NCI-H446 treated with DMSO at 0.1 percent for 48 hours (cell line): ENCODE measurements at places on chromosomes 5 and 9.

GRCh38 chr5:149063017-149063687 lies at the start of gene SH3TC2:
TSS of gene SH3TC2 (minus strand) at chr5:149063062. CDS start at chr5:149063022, 40 bp downstream.
- no peak for DNase-seq

- no peak for DNase-seq
Observed at GRCh38 chr5:97167435-97167834, 15.6 kb downstream of the RIOK2 start.

DNA sequence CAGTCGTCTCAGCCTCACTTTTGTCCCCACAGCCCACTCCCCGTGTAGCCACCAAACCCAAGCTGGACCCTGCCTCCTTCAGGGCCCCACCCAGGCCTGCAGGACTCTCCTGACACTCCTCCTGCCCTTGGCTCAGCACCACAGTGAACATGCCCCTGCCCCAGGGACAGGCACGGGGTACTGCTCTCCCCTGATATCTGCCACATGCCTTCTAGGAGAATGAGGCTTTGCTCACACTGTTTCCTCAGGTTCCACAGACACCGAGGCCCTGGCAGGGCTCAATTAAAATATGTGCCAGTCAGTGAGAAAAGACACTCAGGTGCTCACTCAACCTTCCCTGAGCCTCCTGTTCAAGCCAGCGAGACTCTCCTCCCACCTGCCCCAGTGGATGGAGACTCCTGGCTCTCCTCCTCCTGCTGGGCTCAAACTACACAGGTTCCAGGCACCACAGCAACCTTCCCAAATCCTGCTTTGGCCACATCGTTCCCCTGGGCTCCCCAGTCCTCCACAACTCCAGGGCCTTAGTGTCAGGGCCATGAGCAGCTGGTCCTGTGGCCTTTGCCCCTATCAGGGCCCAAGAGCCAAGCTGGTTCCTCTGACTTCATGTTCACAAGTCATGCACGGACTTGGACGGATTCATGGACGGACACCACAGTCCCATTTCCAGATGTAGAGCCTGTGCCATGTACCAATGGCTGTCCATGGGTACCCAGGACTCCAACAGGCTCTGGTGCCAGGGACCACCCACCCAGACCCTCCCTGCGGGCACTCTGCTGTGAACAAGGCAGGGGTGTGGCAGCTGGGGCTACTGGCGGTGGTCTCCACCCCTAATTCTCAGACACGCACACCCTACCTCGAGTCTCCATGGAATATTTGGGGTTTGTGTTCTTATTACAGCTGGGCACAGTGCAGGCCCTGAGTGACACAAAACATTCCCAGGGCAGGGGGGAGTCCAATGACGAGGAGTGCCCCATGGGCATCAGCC lies 36.6 kb downstream of the BICD2 start:
- no peak for DNase-seq

GRCh38 chr5:151592855-151593408 lies 1.8 kb upstream of the FAT2 start:
- no peak for DNase-seq

GRCh38 chr9:134403682-134404301 lies 77.5 kb downstream of the RXRA start:
- DNase-seq: peak; percentile 31

DNA sequence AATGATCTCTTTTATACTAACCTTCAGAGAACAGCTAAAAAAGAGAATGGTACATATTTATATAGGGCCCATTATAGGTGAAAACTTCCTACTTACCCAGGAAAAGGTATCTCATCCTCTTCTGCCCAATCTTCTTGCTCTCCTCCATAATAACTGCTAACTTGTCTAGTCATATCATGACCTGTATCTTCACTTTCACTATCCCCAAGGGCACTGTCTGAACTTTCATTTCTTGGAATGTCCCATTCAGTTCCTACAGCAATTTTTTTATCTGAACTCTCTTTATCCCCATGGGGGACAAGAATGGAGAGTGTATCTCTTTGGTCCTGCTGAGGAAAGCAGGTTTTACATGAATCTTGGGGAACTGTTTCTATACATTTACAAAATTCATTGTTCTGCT lies 36.4 kb upstream of the RAPGEF6 start:
- no peak for DNase-seq

- no peak for DNase-seq
Observed at GRCh38 chr5:160360310-160360709, 10.1 kb downstream of the C1QTNF2 start.

GRCh38 chr9:126506361-126507317 lies 107.1 kb upstream of the LMX1B start:
- no peak for DNase-seq

DNA sequence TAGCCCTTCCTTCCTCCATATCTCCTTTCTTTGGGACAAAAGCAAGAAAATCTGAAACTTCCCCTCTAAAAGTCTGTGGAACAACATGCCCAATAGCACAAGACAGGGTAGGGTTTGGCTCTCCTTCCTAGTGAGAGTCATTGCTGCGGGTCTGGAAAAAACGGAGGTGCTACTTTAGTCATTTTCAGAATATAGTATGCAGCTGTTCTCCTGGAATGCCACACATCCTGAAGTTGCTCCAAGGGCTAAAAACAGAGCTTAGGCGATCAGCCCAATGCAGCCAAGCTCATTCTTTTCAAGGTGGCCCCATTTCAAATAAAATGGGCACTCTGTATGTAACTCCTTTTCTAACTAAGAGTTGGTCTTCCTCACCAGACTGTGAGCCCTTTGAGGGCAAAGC lies 39.5 kb upstream of the MYOT start:
- DNase-seq: no peak

DNA sequence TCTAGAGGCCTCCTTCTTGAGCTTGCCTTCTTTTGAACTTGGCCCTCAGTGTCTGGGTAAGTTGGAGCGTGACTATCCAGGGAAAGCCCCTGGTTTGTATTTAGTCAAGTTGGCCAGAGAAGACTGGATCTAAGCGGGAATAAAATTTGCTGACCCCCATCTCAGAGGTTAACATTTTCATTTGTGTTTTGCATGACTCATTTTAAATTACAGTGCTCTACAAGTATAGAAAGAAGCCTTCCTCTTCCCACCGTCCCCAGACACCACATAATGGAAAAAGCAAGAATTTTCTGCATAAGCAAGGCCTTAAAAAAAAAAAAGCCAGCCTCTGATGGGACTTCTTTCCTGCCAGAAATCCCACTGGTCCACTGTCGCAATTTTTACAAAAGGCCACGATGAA lies 27.2 kb downstream of the PIK3R1 start:
- no peak for DNase-seq

GRCh38 chr5:5497152-5497788 lies 74.8 kb downstream of the ICE1 start:
- DNase-seq: no peak

GRCh38 chr5:60640901-60641300 lies 59.1 kb downstream of the DEPDC1B start:
- no peak for DNase-seq

DNA sequence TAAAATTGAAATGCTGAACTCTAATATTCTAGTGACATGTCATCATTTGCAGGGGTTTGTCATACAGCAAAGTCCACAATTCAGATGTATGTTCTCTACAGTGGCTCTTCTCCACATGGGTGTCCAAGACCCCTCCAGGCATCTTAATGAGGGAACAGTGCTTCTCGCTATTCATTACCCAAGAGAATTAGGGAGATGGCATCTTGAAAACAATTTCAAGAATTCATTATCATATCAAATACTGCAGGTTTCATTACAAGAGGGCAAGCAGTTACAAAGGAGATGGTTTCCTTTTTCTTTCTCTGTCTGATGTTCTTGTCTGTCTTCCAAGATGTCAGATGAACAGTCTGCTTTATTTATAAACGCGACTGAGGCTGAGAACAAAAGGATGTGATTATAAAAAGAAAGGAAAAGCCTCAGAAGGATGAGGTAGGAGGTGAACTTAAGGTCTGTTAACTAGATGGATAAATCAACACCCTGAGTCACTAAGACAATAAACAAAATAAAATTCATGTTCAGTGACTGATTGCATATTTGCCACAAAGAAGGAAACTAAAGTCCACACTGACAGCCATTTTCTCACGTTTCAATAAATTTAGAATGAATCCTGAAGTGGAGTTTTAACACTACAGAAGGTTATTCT lies 326.7 kb upstream of the EFNA5 start:
- no peak for DNase-seq

- no peak for DNase-seq
Observed at GRCh38 chr5:172906436-172906835, 52.8 kb upstream of the RPL26L1 start.

DNA sequence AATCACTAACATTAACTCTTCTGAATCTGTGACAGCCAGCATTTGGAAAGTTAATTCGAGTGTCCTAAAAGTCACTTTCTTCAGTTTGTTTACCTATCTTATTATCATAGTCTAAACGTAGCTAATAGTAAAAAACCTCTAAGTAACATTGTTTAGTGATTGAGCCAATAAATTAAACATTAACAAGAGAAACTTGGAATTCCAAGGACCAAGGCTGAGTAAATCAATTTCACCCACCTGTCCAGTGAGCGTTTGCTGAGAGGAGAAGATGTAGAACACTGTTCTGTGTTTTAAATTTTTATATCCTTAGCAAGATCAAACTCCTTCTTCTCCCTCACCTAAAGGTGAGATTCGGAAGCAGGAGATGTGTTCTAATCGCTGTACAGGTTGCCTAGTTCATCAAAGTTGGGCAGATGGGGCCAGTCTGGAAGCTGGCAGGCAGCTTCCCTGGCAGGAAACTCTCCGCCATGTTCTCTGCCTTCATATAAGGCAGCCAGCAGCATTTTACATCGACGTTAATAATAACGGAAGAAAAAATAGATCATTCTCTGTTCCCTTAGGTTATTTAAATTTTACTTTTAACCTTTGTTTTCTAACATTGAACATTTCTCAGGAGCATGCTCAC lies 89.2 kb downstream of the DAPK1 start:
- no peak for DNase-seq

- no peak for DNase-seq
Observed at GRCh38 chr5:2905741-2906140, 154.3 kb upstream of the IRX2 start.

DNA sequence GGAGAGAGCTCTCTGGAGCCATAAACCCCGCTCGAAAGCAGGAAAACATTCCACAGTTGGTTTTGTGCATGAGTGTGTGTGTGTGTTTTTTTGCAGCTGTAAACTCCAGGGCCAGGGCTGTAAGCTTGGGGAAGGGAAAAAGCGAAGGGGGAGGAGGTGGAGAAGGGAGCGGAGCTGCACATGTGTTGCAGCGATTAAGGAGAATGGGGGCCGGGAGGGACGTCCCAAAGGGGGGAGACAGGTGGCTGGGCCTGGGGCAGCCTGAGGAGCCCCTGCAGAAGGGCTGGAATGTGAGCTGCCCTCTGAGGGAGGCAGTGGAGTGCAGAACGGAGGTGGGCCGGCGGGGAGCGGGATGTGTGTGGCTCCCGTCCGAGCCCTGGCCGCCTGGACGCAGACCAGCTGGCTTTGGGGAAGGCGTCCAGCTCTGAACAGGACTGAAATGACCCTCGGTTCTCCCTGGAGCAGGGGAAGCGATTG lies 2.7 kb upstream of the MYMK start:
- no peak for DNase-seq

- no peak for DNase-seq
Observed at GRCh38 chr5:149260761-149261160, 10.9 kb upstream of the AFAP1L1 start.

DNA sequence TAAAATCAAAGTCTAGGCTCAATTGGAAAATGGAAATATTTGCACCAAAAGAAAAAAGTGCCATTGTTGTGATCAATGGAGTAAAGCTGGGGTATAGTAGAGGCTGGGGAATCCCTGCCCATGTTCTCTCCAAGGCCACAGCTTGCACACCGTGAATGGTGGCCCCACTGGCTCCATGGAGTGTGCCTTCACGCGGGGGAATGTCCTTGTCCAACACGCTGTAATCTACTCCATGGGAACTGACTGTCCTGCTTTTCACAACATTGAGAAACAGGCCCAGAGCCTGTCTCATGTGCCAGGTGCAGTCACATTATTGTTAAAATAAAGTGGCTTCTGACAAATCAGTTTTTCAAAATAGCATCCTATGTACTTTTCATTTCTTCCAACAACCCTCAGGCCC lies 33.1 kb upstream of the ITGA2 start:
- DNase-seq: no peak

GRCh38 chr9:101275769-101276250 lies 109.0 kb downstream of the BAAT start:
- DNase-seq: no peak

- peak; percentile 54 for DNase-seq
Observed at GRCh38 chr5:150461231-150461630, 11.7 kb upstream of the RPS14 start.

DNA sequence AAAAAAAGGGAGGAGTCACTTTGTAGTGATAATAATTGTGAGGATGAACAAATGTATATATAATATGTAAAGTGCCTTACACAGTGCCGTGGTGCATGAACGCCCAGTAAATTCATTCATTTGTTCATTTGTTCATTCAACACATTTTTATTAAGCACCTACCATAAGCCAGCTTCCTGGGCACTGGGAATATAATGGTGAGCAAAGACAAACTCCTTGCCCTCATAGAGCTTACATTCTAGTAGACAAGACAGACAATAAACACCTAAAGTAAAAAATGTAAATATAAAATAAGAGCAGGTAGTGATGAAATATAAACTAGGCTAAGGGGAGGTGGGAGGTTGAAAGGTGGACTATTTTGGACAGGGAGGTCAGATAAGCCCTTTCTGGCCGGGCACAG lies 32.0 kb downstream of the SPRY4 start:
- no peak for DNase-seq

DNA sequence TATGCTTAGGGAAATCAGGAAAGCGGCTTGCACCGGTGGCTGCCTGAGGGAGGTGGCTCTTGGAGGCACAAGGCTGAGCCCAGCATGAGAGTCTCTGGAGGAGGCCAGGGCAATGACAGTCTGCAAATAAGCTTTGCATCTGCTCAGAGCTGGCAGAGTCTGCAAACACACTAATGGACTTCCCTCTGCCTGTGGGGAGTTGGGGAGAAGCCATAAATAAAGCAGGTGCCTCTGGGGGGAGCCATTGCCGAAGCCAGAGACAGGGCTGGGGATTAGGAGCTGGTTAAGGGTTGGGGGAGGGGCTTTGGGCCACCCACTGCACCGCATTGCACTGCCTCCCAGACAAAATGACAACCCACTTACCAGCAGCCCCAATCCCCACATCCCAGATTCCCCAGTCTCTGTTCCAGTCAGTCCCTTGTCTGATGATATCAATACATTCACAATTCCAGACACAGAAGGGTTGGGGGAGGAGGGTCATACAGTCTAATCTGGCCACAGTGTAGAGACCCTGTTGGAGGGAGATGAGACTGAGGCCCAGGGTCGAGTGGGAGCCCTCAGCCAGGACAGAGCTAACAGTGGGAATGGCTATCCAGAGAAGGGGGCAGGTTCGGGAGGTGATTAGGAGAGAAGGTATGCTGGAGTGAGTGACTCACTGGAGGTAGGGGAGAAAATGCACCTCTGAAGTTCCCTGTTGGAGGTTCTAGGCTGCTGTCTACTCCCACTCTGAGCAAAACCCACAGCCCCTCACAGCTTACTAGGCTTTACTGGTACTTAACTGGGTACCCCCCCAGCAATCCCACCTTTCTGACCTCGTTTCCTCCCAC lies 53.7 kb downstream of the PAX5 start:
- DNase-seq: peak; percentile 63

GRCh38 chr5:134029156-134029555 lies 24.4 kb upstream of the VDAC1 start:
- no peak for DNase-seq

- no peak for DNase-seq
Observed at GRCh38 chr5:176897263-176897662, 1.9 kb downstream of the HK3 start.
